Activated naive CD8-positive, alpha-beta T cell treated with anti-CD3 and anti-CD28 coated beads, Interleukin-2, amount 50 U/mL, for 24 hours (primary cell): ENCODE measurements at places on chromosomes 1 and 21.

DNA sequence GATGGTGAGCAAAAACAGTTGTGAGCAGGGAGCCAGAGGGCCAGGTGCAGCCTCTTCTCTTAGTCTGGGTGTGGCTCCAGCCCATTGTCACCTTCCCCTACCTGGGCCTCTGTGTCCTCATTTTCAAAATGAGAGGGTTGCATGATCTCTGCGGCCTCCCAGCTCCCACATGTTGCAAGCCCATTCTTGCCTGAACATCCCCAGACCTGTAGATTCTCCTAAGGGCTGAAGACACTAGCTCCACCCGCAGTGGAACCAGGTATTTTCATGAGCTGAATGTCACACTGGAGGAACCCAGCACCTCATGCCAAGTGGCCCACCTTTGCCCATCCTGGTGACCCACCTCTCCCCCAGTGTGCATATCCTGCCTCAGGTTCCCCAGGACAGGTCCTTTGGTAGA is 12.3 kb downstream of the IKBKE start:
- DNase-seq = no peak

DNA sequence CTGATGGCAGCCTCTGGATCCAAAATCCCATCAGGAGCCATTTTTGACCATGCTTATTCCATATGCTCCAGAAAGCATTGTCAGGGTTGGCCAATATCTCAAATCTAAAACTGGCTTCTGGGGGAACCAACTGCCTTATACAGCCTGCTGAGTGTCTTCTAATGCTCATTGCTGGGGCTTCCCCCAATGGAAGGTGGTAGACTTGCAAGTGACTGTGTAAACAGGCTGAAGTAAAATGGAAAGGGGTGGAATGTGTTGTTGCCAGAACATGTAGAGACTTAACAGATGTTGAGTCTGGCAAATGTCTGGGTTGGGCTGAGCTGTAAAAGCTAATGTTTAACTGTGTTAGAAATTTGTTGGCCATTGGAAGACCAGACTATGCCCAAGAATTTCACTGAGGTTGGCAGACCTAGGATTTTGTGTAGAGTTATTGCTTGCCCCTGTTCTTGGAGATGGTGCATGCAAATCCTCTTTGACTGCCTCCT is 22.7 kb upstream of the LRIF1 start:
- no peak for DNase-seq

DNA sequence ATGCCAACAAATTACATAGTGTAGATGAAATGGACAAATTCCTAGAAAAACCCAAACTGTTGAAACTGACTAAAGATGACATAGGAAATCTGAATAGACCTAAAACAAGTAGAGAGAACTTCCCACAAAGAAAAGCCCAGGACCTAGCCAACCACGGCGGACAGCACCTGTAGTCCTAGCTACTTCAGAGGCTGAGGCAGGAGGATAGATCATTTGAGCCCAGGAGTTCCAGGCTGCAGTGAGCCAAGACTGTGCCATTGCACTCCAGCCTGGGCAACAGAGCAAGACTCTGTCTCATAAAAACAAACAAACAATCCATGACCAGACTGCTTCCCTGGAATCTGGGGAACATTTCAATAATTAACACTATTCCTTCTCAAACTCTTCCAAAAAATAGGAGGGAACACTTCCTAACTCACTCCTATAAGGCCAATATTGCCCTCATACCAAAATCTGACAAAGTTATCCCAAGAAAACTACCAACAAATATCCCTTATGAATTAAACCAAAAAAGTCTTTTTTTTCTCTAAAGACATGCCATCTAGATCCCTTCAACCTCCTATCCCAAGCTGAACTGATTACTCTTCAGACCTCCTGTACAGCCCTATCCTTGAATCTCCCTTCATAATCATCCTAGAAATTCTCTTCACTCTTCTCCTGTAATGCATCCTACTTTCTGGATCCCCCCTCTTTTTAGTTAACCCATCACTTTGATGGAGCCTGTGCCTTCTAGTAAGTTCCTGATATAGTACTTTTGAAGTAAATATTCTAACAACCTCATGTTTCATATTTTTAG is 15.5 kb downstream of the ZNF644 start:
- no peak for DNase-seq

DNA sequence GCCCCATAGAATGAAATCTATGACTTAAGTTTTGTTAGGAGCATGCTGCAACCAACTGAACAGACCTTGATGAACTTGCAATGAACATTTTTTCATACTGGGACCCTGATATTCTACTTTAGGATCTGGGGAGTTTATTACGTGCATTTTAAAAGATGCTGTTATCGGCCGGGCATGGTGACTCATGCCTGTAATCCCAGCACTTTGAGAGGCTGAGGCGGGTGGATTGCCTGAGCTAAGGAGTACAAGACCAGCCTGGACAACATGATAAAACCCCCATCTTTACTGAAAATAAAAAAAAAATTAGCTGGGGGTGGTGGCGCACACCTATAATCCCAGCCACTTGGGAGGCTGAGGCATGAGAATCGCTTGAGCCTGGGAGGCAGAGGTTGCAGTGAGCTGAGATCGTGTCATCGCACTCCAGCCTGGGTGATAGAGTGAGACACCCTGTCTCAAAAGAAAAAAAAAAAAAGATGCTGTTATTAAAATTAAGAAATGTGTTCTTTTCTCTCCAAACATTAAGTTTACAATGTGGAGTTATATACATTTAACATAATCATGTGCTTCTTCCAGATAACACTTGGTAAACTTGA is 7.1 kb downstream of the MPZL1 start:
- DNase-seq = no peak

DNA sequence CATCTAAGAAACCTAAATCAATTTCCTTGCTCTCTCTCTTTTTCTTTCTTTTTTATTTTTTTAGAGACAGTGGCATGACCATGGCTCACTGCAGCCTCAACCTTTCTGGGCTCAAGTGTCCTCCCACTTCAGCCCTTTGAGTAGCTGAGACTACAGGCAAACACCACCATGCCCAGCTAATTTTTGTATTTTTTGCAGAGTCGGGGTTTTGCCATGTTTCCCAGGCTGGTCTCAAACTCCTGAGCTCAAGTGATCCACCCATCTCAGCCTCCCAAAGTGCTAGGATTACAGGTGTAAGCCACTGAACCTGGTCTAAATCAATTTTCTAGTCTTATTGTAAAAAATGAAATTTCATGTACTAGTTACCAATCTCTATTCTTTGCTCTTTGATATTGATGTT is 108.9 kb downstream of the LHX8 start:
- DNase-seq = no peak

GRCh38 chr1:59100708-59101374 is 196.1 kb upstream of the FGGY start:
- no peak for DNase-seq

- no peak for DNase-seq
These were observed 19.1 kb downstream of the DIP2A start for GRCh38 chr21:46477765-46478164.

- DNase-seq = no peak
These were observed 83.3 kb upstream of the TNR start for GRCh38 chr1:175826705-175827104.

DNA sequence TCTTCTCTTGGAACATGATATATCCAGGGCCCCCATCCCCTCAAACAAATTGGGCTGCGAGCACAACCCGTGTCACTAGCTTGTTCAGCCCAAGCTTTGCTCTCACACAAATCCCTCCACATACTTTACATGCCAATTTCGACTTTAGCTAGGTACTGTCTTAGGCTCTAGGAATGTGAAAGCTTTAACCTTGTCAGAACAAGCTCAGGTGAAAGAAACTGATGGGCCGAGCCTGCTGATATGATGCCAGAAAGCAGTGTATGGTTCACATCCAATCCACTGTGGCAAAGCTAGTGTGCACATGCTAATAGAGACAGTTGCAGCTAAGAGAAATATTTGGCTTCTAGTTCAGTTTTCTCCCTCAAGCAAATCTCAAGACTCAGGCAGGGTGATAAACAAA is 79.5 kb downstream of the TNFSF18 start:
- DNase-seq = no peak

- DNase-seq = no peak
These were observed 24.8 kb downstream of the ATPAF1 start for GRCh38 chr1:46643368-46643775.

DNA sequence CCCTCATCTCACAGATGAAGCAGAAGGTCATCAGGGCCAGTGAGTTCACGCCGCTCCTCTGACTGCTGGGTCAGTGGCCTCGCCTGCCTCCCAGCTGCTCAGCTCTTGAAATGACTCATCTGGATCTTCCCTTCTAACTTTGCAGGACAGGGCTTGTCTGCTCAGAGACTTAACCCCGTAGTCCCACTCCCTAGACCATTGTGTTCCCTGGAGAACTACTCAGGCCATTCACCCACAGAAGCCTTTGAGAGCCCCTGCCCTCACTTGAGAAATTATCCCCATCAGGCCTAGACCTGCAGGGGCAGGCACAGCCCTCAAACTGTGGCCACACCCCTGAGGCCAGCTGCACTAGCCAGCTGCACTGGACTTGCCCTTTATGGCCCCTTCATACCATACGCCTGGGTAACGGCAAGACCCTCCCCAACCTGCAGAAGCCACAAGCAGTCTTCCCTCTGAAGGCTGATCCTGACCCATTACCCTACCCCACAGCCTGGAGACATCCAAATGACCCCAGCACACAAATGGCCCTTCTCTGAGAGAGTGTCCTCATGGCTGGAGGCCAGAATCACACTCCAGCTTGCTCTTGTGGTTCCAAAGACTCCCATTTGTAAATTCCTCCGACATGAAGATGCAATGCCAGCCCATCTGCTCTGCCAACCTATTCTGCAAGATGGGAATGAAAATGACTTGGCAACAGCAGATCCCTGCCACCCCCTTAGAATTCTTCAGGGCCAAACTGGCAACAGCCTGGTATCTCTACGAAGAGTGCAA is 33.2 kb downstream of the RCSD1 start:
- no peak for DNase-seq

DNA sequence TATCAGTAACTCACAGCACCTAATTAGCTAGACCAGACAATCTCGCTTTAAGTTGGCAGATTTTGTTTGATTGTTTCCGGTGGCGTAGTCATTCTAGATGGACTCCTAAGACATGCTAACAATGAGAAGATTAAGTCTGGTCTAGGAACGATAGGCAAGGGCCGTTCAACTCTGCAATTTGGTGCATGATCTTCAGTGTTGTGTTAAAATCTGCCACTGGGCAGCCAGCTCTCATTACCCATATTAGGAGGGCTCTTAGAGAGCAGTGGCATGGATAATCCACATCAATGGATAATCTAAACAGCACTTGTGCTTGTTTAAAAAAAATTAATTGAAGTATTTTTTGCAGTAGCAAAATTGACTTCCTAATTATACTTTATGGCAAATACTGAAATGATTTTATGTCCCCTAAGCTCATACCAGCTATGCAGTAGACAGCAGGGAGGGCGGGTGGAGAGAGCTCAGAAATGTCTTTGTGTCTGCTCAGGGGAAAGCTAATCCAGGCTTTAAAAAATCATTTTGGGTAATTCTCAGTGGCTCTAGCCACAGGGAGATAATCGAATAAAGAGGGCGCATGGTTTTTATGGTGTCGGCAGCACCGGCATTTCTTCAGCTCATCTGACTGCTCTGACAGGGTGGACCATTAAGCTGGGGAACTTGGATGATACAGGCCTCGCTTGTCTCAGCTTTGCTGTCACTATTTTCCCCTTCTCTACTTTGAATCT is 48.5 kb upstream of the IKBKE start:
- no peak for DNase-seq

GRCh38 chr1:83905315-83905907 is 93.5 kb downstream of the TTLL7 start:
- no peak for DNase-seq

DNA sequence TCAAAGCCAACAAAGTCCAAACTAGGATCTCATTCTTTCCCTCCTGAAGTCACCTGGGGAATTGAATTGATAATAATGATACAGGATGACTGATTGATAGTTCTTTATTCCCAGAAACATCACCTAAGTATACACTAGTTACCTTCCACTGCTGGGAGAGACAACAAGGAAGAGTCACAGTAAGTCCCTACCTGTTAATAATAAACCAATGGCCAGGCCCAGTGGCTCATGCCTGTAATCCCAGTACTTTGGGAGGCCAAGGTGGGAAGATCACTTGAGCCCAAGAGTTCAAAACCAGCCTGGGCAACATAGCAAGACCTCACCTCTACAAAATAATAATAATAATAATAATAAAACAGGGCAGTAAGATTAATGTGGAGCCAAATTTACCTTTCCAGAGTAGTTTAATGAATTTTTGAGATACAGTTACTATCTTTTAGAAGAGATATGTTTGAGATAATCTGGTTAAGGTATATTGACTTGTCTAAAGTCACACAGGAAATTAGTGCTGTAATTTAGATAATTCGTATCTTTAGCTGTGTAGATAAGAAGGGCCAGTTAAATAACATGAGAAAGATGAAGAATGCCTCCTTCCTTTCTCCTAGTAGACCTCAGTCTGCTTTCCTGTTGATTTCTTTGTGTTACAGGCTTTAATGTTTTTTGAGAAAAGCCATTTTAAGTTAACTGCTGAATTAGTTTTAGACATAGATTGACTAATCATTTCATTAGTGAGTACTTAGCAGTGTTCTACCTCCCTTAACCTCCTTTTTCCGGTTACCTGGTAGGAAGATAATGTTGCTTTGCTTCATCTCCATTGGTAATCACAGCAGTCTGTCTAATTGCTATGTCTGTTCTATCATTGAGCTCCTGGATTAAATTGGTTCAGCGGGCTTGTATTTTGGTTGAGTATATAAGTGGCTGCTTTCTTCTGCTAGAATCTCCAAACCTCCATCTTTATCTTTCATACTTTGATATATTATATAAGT is 22.0 kb downstream of the SMAP2 start:
- no peak for DNase-seq

GRCh38 chr1:72485801-72486200 is 203.5 kb upstream of the NEGR1 start:
- DNase-seq = no peak

DNA sequence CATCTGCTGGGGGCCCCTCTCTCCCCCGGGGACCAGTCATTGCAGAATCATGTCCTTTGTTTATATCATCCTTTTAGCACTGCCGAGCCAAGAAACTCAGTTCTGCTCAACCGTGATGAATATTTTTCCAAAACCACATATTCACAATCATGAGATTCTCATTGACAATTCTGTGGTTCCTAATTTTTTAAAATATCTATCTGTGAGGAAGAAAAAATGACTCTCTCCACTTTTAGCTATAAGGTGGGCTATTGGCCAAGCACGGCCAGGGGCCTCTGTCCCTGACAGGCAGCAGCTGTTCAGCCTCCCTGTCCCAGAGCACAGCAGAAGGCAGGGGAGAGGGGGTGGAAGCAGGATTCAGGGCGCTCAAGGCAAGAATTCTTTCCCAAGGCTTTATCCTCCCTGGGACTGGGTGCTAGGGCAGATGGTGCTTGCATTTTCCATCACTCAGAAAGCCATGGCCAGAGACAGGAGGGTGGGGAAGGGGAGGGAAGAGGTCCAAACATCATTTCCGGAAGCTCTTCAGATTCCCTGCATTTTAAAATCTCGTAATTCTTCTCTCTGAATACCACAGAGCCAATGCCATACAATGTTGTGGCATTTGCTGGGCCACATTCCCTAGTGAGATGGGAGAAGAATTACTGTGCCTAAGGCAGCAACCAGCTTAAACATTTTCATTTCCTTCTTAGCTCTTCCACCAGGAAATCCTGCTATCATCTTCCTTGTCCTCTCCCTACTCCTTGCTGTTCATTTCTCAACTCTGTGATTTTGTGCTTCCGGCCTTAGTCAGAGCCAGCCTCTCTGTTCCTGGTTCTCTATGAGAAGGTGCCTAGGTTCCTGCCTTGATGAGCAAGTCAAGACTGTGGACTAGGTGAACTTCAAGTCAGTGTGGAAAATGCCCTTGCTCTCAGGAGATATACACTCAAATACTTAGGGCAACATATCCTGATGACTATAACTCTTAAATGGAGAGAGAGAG is 60.3 kb downstream of the KCNJ6 start:
- no peak for DNase-seq
